ENCODE measurements at places on chromosomes 2 and 18.

GRCh38 chr2:197575987-197576386 is 60.1 kb downstream of the MOB4 start:
- no peak for DNase-seq

- DNase-seq = no peak
These were observed 453.3 kb downstream of the MEIS1 start for GRCh38 chr2:66888246-66888645.

GRCh38 chr2:191376981-191377629 is 131.9 kb downstream of the MYO1B start:
- no peak for DNase-seq

DNA sequence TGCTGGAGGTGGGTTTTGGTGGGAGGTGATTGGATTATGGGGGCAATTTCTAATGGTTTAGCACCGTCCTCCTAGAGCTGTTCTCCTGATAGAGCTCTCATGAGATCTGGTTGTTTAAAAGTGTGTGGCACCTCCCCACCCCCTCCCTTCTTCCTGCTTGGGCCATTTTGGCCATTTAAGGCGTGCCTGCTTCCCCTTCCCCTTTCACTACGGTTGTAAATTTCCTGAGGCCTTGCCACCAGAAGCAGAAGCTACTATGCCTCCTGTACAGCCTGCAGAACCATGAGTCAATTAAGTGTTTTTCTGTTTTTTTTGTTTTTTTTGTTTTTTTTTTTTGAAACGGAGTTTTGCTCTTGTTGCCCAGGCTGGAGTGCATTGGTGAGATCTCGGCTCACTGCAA is 335.7 kb upstream of the HS6ST1 start:
- no peak for DNase-seq
